CMK (cell line): ENCODE measurements at places on chromosomes 11 and 22.
A peak's percentile ranks its signal among the peaks of the same experiment; 100 is the strongest.

DNA sequence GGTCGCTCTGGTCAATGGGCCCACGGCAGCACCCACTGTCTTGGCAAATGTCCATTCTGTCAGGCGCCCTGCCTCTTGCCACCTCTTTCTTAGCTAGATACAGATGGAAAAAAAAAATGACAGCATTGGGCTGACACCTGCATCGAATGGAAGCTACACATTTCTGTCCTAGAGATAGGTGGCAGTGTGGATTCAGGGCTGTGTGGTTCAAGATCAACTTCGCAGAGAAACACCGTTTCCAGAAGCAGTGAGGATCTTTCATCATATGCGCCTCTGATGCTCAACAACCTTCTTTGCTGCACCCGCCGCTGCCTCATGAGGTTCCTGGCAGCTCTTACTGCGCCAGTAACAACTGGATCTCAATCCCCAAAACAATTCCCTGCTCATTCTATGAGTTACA is 236.3 kb downstream of the KIRREL3 start:
- DNase-seq = no peak

DNA sequence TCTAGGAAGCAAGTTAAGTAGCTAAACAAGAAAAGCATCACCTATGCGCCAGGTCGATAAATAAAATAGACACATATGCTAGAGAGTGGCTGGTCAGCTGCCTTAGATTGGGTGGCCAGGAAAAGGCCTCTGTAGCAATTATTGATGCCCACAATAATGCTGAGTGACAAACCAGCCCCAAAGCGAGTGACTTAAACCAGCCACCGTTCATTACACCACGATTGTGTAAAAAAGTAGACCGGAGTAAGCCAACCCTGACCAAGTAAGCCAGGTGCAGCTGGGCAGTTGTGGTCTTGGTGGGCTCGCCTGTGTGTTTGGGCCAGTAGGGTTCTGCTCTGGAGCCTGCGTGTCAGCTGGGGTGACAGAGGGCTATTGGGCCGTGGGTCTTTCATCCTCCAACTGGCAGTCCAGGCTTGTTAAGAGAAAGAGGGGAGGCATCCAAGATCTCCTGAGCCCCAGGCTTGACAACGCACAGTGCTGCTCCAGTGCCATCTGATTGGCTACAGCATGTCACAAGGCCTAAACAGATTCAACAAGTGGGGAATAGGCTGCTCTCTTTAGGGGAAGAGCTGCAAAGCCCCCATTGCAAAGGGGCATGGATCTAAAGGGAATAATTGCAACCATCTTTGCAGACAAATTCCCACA is 100.4 kb upstream of the PARVA start:
- no peak for DNase-seq

- no peak for DNase-seq
Observed at GRCh38 chr11:15507592-15507991, 392.9 kb downstream of the INSC start.

DNA sequence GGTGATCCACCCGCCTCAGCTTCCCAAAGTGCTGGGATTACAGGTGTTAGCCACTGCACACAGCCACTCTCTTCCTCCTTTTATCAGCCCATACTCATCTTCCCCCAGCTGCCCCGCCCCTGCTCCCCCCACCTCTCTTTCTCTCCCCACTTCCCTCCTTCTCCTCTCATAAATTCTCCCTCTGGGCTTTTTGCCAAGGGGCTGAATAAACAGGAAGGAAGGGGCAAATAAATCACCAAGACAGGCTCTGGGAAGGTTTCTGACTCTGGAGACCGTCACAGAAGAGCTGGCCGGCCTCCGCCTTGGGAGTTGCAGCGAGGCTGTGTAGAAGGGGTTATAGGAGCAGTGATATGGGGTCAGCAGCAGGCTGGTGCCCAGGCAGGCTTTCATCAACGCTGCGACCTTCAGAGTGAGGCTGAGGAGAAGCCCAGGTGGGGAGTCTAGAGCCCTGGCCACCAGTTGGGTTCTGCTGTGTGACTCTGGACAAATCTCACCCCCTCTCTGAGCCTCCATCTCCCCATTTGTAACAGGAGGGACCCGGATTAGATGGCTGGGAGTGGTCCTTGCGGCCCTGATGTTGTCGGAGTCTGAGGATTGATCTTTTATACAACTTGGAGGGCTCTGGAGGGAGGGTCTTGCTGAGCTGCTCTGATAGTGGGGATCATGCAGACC is 62.6 kb upstream of the RASD2 start:
- DNase-seq = peak; percentile 52

GRCh38 chr11:60251485-60252212 is 8.7 kb upstream of the MS4A4E start:
- DNase-seq = no peak

DNA sequence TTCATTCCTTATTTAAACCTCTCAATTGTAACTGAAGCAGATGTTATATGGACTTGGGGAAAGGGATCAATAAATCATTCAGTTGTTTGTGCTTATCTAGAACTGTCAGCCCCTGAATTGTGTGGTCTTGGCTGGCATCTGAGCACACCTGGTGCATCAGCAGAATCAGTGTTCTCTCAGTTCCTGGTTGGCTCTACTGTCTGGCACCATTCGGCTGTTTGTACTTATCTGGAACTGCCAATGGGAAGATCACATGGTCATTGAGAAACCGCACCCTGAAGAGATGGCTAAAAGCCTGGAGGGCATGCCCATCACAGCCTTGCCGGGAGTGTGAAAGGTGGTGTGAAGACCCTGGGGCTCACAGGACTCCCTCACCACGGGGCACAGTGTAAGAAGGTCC is 37.1 kb upstream of the EHF start:
- no peak for DNase-seq

- DNase-seq = no peak
Observed at GRCh38 chr22:17172029-17172833, 13.2 kb upstream of the HDHD5 start.

GRCh38 chr11:1199241-1199750 is 23.6 kb upstream of the MUC5B start:
- no peak for DNase-seq

GRCh38 chr11:73991471-73992006 is 8.9 kb upstream of the UCP2 start:
- DNase-seq = no peak

DNA sequence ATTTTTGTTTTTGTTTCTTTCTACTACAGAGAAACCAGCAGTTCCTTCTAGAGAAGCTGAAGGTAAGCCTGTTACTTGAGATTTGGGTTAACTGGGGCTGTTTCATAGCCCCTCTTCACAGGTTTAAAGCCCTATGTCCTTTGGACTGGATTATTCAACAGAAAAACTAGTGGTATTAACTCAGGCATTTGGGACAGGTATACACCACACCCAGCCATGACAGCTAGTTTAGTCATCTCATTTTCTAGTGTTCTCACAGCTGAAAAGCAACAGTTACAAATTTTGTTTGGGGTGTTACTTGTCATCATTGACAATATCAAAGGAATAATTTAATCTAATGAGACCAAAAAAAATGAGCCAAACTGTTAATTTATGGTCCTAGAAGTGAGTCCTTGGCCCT is 14.0 kb downstream of the LAYN start:
- DNase-seq = no peak

- no peak for DNase-seq
Observed at GRCh38 chr22:47198801-47199251, 436.4 kb downstream of the TBC1D22A start.

GRCh38 chr11:92447586-92447985 is 223.0 kb downstream of the FAT3 start:
- DNase-seq = no peak

DNA sequence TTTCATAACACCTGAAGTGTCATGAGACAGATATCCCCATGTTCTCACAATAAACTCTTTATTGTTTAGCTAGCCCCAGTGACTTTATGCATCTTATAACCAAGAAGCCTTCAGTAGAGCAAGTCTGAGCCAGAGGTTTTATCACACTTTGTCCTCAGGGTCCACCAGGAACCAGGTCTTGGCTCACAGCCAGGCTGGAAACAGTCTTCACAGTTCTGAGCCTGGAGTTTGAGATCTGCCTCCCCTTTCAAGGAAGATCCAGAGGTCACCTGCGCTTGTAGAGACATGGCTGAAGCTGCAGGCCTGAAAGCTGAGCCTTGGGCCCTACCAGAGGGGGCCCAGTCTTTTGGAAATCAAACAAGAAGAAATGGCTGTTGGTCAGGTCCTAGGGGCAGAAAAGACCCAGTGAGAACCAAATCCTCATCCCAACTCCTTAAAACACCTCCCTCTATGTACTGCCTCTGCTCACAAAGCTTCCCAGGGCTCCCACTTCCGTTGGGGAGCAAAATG is 3.5 kb downstream of the RRP8 start:
- DNase-seq = no peak

GRCh38 chr22:38294193-38294592 is 21.4 kb upstream of the TMEM184B start:
- no peak for DNase-seq

- DNase-seq = no peak
Observed at GRCh38 chr22:19641983-19642451, 72.3 kb upstream of the SEPTIN5 start.

GRCh38 chr22:33539902-33540751 is 380.1 kb downstream of the LARGE1 start:
- no peak for DNase-seq

DNA sequence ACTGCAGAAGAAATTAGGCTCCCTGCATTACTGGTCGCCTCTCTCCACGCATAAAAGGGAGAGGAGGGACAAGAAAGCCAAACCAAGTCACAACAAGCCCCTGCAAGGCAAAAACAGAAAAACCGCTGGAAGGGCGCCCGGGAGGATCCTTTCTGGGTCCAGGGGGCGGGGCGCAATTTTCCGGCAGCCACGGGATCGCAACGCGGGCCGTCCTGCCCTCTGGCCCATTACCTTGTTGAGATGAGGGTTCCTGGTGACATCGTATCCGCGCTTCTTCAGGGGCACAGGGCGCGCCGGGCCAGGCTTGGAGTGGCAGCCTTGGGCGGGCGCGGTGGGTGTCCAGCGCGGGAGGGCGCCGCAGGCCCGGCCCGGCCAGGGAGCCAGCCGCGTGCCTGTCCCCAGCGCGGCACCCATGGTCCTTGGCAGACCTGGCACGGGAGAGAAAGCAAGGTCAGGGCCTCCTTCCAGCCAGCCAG is 847 bp downstream of the ME3 start:
- no peak for DNase-seq

- no peak for DNase-seq
Observed at GRCh38 chr11:65965986-65966762, 4.6 kb downstream of the SART1 start.

- no peak for DNase-seq
Observed at GRCh38 chr11:108872781-108873291, 208.0 kb downstream of the DDX10 start.

GRCh38 chr22:48806227-48806781 is 1021.4 kb downstream of the BRD1 start:
- DNase-seq = no peak

DNA sequence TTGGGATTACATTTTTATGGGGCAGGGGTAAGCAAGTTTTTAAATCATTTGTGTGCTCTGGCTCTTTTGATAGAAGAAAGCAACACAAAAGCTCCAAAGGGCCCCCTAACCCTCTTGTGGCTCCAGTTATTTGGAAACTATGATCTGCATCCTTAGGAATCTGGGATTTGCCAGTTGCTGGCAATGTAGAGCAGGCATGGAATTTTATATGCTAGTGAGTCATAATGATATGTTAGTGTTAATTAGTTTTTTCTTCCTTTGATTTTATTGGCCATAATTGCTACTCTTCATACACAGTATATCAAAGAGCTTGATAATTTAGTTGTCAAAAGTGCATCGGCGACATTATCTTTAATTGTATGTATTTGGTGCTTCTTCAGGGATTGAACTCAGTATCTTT is 10.1 kb downstream of the RAG1 start:
- DNase-seq = no peak

GRCh38 chr22:31650391-31650790 is 11.6 kb downstream of the PISD start:
- no peak for DNase-seq

GRCh38 chr11:79971255-79971654 is 530.4 kb upstream of the TENM4 start:
- DNase-seq = no peak

- DNase-seq = no peak
Observed at GRCh38 chr11:1868056-1868635, 15.3 kb downstream of the LSP1 start.

DNA sequence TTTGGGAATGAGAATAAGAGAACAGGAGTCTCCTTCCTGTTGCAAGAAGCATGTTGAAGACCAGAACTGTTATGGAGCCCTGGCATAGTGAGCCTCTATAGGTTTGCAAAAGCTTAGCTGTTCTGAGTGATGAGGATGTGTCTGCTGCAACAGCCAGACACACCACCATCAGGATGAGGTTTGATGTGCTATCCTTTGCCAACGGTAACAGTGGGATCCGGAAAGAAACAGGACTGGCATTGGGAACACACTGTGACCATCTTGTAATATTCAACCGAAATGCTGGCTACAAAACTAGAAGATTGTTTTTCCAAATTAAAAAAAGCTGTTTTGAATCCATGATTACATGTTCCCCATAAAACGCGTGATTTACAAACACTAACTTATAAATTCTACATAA is 117.0 kb downstream of the ME3 start:
- DNase-seq = no peak

DNA sequence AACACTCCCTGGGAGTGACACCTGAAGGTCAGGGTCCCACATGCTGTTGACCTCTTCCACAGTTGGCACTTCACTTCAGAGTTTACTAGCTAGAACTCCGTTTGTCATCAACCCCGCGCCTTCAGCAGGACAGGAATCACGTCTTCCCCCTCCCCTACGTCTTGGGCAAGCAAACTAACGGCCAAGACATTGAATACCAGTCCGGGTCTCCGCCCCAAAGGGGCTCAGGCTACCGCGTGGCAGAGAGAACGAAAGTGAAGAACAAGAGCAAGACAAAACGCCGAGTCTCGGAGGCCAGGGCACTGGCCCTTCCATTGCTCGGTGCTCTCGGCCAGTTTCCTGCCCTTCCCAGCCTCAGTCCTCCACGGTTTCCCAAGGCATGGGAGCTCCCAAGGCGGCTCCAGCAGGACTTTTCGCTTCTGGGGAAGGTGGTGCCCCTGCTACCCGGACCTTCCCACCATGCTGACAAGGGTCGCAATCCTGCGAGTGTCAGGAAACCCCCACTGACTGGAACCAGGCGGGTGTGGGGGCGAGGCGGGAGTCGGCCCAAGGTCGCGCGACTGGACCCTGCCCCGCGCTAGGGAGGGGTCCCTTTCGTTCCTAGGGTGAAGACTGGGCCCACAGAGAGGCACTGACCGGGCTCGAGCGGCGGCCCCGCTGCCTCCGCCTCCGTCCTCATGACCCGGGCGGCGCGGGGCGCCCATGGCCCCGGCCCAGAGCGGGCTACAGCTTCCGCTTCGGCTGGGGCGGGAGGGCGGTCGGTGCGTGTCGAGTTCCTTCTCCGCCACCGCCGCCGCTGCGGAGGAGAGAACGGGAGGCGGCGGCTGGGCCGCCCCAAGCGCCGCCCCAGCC is at the start of gene GUCD1:
TSS of gene GUCD1 (minus strand) at position 826 of the 852 bp plus-strand sequence. CDS start at position 679, 147 bp downstream.
- no peak for DNase-seq

- DNase-seq = no peak
Observed at GRCh38 chr11:69094111-69094914, 45.6 kb downstream of the TPCN2 start.

DNA sequence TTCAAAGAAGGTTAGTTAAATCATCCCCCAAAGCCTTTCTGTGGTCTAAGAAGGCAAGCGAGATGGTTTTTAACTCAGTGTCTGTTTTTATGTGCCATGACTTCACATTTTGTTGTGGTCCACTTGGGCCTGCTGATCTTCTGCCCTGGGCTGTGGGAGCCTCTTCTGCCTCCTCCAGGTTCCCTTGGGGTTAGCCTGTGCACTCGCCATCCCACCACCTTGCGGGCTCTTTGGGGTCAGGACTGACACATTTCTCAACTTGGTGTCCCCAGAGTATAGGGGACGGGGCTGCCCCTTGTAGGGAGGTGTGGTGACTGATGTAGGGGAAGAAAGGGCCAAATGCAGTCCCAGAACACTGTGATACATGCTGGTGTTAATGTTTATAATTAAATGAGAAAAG is 207.0 kb downstream of the TBC1D22A start:
- no peak for DNase-seq

- no peak for DNase-seq
Observed at GRCh38 chr22:42596863-42597530, 17.7 kb downstream of the POLDIP3 start.
